ENCODE measurements at places on chromosomes 12 and 14. TPM values are rescaled to one million over a fixed set of nuclear protein-coding genes. Genes with fewer than 3 reads are reported as not detected.

DNA sequence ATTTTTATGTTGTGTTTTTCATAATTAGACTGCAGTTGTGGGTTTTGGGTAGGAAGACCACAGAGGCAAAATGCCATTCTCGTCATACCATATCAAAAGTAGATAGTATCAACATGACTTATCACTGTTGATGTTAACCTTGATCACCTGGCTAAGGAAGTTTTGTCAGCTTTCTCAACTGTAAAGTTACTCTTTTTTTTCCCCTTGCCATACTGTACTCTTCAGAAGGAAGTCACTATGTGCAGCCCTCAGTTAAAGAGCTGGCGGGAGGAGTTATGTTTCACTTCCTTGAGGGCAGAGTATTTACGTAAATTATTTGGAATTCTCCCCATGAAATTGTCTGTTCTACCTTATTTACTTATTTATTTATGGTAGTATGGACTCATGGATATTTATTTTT, 78.7 kb downstream of the PRORP start:
- no peak overlapping the region for H3K27ac ChIP-seq
- H3K27me3 ChIP-seq = no peaks in the 10 kb centered on the region
- H3K36me3 ChIP-seq = no peaks in the 10 kb centered on the region

DNA sequence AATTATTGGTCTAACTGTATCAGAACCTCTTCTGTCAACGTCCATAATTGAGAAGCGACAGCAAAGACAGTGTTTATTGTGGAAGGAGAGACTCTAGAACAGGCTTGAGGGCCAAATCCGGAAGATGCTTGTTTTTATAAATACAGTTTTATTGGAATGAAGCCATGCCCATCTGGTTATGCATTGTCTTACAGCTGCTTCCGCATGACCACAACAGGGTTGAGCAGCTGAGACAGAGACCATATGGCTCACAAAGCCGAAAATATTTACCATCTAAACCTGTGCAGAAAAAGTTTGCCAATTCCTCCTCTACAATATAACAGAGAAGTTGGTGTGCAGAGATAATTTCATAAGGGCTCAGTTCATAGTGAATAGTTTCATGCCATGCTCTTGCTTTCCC, 24.5 kb downstream of the PRKAB1 start:
- peak overlapping the region; percentile 56 for H3K4me3 ChIP-seq
- peaks cover 17% of the 10 kb centered on the region for H3K36me3 ChIP-seq
- DNase-seq = no peak
- peaks cover 34% of the 10 kb centered on the region for H3K4me1 ChIP-seq
- H3K27me3 ChIP-seq = no peaks in the 10 kb centered on the region

Gene KRT79
- total RNA-seq = not detected

Gene HNRNPA1
- total RNA-seq = 667 TPM

Gene PELI2
- total RNA-seq = 0.69 TPM

- no peaks in the 10 kb centered on the region for H3K36me3 ChIP-seq
- no peak overlapping the region for H3K4me3 ChIP-seq
- H3K4me1 ChIP-seq = no peaks in the 10 kb centered on the region
- H3K27ac ChIP-seq = no peak overlapping the region
- no peaks in the 10 kb centered on the region for H3K27me3 ChIP-seq
Observed at GRCh38 chr12:83265808-83266207, 579.1 kb downstream of the TMTC2 start.
